ENCODE measurements at places on chromosomes 5 and 9.
A peak's percentile ranks its signal among the peaks of the same experiment; 100 is the strongest.

- no peak for DNase-seq
Measured at GRCh38 chr5:56807679-56808078, 7.7 kb upstream of the MAP3K1 start.

DNA sequence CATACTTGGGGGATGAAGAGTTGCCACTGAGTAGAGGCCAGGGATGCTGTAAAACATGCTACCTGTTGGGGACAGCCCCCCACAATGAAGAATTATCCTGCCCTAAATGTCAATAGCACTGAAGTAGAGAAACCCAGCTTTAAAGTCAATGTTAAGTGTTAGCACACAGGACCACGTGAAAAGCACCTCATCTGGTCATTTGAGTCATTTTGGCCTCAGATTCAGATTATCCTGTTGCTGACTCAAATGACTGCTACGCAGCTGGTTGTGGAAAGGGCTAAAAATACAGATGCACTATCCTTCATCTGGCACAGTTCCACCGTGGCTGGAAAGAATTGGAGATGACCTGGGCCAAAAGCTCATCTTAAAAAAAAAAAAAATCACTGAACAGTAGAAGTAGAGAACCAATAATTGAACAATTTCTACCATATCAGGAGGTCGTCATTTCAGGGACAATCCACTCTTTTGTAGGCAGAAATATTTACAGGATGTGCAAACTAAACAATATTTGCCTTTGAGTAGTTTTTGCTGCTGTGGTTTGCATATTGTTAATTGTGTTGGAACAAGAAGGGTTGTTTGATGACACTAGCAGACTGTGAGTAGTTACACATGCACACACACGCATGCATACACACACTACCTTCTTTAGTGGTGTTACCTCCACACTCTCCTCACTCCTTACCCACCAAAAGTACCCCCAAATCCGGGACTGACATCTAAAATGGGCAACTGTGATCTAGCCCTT, 195.3 kb upstream of the KLF9 start:
- no peak for DNase-seq

DNA sequence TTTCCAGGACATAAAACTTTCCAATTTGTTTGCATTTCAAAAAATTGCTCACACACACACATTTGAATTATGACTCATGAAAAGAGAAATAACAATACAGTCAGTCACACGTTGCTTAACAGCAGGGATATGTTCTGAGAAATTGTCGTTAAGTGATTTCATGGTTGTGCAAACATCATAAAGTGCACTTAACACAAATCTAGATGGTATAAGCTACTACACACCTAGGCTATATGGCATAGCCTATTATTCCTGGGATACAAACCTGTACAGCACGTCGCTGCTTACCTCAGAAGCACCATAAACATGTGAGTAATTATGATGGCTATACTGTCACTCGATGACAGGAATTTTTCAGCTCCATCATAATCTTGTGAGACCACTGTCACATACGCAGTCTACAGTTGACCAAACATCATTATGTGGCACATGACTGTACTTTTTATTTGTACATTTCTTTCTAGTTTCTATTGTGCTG, 378.2 kb downstream of the ACTL7B start:
- no peak for DNase-seq

- DNase-seq = no peak
Measured at GRCh38 chr5:167814828-167815227, 476.6 kb upstream of the WWC1 start.

GRCh38 chr9:125922854-125923253, 175.7 kb downstream of the PBX3 start:
- no peak for DNase-seq

GRCh38 chr5:168147568-168148360, 143.7 kb upstream of the WWC1 start:
- DNase-seq = no peak

DNA sequence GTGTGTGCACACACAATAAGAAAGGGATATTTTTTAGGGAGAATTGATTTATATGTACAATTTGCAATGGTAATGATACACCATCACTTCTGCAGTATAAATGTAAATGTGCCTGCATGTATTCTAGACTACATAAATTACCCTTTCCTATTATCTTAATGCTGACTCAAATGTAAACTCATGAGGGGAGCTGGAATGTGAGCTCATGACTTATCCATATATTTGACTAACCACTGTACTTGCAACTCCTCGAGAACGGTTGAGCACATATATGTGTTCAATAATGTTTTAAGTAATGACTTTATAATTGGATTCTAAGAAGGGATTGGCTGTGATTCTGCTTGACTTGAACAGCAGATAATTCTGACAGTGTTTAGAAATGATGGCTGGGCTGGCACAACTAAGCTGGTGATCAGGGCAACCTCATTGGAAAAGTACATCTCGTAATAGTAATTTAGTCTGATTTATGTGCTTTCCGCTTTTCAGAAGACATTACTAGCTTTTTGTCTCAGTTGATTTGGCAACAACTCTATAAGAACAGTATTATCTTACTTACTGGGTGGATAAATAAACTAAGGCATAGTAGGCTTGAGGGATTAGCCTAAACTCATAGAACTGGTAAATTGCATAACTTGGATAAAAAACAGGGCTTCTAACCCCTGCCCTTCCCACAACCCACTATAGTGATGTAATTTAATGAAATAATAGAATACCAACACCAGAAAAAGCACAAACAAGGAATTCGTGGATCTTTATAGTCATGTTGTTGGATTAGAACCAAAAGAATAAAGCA, 130.2 kb upstream of the SPEF2 start:
- no peak for DNase-seq

GRCh38 chr9:133747309-133747708, 9.2 kb upstream of the SARDH start:
- DNase-seq = no peak

- no peak for DNase-seq
Measured at GRCh38 chr9:36939655-36940499, 94.2 kb downstream of the PAX5 start.

DNA sequence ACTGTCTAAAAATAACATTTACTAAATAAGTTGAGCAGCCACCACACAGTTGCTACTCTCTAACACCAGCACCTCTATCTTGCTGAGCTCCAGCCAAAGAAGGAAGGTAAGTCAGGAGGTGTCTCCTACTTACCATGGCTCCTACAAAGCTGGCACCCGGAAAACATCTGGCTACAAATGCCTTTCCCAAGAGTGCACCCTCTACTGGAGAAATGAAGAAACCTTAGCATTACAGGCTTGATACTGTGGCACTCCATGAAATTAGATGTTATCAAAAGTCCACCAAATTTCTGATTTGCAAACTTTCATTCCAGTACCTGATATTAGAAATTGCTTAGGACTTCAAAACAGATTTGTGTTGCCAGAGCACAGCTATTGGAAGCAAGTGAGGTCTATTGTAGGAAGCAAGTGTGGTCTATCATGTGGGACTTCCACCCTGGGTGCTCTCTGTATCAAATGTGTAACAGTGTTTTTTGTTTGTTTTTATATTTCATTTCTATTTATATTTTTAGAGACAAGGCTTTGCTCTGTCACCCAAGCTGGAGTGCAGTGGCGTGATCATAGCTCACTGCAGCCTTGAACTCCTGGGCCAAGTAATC, 25.7 kb upstream of the RFK start:
- no peak for DNase-seq

DNA sequence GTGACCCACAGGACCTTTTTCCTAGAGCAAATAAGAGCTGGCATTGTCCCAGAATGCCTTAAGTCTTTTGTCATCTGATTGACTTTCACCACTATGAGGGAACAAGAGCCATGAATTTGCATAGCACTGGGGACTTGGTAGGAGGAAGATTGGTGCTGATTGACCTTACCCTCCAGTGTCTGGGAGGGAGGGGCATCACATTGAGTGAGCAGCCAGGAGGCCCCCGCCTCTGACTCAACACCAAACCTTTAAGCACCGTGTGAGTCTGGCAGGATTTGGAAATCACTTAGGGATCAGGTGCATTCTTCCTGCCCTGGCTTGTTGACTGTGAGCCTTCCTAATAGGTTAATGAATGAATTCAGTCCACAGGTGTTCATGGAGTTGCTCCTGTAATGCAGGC, 40.7 kb downstream of the WNK2 start:
- no peak for DNase-seq

DNA sequence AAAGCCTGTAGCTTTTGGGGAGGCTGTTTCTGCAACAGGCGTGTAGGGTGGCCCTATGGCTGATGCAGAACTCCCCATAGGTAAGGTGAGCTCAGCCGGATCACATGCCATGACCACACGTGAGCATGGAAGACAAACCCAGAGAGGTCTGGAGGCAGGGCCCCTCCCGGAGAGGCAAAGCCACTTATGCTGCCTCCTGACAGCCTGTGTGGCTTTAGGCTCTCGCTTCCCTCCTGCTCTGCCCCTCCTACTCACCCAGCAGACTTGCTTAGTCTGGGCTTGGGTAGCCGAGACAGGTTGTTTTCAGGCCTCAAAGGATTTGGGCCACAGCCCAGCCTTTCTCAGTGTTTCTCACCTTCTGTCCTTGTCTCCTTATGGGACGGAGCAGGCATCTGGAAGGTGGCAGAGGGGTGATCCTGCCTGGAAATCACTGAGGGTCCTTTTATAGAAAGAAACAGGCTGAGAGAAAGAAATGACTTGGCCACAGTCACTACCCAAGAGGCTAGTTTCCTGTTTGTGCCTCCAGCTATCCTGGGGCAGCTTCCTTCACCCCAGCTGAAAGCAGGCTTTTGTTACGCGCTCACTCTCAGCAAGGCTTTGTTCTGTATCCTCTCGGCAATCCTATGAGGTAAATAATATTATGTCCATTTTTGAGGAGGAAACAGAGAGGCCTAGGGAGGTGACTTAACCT, 89.9 kb downstream of the DAB2IP start:
- DNase-seq = no peak

DNA sequence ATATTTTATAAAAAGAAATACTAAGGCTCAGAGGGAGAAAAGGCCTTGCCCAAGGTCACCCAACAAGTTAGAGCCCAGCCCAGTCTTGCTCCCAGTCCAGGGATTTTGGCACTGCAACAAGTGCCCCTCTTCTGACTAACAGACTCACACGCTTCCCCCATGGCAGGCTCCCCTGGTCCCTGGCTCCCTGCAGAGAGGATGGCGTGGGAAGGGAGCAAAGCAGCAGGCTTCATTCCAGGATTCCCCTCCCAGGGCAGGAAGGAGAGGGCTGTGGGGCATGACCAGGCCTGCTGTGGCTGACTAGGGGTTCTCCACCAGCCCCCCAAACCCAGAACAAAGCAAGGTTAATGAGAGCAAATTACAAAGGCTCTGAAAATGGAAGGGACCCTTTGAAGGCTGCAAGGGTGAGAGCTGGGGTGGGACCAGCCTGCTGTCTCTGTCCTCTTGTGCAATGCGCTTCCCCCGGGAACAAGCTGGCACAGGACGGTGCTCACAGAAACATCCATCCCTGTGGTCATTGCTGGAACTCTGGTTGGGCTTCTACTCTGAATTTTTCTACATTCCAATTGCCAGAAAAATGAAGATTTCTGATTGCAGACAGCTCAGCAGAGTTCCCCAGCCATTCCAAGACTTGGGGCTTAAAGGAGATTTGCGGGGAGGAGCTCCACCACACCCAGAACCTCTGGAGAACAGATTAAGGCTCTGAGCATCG, 37.1 kb upstream of the FAT2 start:
- no peak for DNase-seq

- DNase-seq = peak; percentile 63
Measured at GRCh38 chr5:149651686-149652085, 70.4 kb downstream of the ARHGEF37 start.

DNA sequence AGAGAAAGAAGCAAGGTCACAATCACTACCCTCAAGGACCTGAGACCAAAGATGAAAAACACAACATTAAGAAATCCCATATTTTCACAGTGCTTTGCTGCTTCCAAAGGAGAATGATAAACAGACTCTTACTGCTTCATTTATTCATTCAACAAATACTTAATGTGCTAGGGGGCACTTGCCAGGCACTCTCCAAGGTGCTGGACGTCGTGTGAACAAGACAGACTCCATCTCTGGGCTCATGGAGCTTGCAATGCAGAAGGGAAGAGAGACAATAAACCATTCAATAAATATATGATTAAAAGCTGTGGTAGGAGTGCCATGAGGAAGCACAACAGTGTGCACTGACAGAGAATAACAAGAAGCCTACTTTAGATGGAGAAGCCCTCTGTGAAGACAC, 327.7 kb downstream of the CDK5RAP2 start:
- DNase-seq = no peak

DNA sequence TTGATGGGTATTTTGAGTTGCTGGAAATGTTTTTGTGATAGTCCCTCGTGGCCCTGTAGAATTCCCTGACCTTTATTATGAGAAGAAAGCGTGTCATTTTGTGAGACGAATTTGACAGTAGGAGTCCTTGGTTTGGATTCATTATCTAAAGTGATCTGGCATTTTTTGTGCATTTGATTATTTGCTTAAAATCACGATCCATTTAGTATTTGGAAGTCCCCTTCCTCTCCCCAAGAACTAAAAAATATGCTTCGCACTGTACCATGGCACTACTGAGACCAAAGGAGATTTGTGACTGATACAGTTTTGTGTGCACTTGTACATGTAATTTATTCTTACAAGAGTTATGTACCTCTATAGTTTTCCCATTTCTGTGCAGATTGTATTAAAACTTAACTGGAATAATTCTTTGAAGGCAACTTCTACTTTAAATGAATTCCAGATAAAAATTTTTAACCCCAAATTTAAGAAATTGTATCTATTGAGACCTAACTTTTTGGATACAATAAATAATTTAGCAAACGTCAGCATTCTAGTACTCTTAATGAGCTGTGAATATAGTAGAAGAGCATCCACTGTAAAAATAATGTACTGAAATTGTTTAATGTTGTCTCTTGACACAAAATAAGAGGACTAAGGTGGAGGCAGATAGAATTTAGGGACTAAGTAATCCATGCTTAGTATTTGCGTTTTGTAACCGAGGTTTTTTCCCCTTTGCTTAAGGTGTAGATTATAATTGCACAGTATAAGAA, 2.1 kb downstream of the MAP3K1 start:
- no peak for DNase-seq

GRCh38 chr5:176650354-176650884, 3.1 kb downstream of the TSPAN17 start:
- DNase-seq = no peak

- peak; percentile 84 for DNase-seq
Measured at GRCh38 chr9:34646211-34647083, at the start of gene GALT. Gene GALT, plus strand, starts transcription at chr9:34646675. Its CDS starts 30 bp downstream, at chr9:34646705.

- DNase-seq = no peak
Measured at GRCh38 chr5:14708551-14708950, 44.0 kb downstream of the OTULIN start.

DNA sequence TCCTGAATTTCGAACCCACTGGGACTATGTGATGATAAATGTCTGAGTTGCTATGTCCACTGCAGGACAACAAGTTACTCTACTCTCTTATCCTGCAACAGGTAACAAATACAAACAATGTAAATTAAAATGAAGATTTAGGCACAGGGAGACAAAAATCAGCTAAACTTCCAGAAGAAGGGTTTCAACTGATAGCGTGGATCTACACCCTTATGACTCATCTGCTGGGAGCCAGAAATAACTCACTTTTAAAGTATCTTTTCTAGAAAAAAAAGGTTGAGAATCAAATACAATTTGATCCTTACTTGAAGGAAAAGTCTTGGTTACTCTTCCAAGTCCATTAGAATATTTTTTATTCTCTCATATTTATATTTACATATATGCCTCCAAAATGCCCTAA, 21.4 kb downstream of the PJA2 start:
- no peak for DNase-seq

GRCh38 chr9:81559709-81560108, 129.6 kb downstream of the TLE1 start:
- DNase-seq = no peak

- DNase-seq = no peak
Measured at GRCh38 chr5:137815202-137815990, 52.3 kb upstream of the MYOT start.

- DNase-seq = no peak
Measured at GRCh38 chr5:151023651-151024050, 3.3 kb downstream of the GPX3 start.

Data from right renal cortex interstitium (tissue), 3 donors.